ENCODE measurements at places on chromosomes 5 and 9. TPM values are rescaled to one million over a fixed set of nuclear protein-coding genes. Genes with fewer than 3 reads are reported as not detected.

The SHOC1 gene
- not detected for total RNA-seq

The SPATA31C1 gene
- total RNA-seq: not detected

The DEPDC1B gene
- total RNA-seq: 25.5 TPM

The SMIM27 gene
- 15.9 TPM for total RNA-seq

DNA sequence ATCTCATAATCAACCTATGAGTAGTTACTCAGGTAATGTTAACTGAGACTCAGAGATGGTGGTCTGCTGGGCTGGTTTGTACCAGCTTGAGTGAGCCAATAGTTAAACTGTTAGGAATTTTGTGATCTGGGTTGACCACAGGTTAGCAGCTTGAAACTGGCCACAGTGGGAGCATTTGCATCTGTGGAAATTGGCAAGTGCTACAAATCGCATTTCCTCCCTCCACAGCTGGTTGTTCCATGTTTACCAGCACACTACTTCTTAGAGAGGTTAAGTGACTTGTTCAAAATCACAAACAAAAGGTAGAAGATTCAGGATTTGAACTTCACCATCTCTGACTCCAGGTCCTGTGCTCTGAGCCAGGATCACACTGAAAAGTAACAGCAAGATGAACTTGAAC lies 446.9 kb upstream of the CLINT1 start:
- no peaks in the 10 kb centered on the region for H3K36me3 ChIP-seq
- H3K27me3 ChIP-seq: peaks cover 7% of the 10 kb centered on the region
- no peak for DNase-seq

DNA sequence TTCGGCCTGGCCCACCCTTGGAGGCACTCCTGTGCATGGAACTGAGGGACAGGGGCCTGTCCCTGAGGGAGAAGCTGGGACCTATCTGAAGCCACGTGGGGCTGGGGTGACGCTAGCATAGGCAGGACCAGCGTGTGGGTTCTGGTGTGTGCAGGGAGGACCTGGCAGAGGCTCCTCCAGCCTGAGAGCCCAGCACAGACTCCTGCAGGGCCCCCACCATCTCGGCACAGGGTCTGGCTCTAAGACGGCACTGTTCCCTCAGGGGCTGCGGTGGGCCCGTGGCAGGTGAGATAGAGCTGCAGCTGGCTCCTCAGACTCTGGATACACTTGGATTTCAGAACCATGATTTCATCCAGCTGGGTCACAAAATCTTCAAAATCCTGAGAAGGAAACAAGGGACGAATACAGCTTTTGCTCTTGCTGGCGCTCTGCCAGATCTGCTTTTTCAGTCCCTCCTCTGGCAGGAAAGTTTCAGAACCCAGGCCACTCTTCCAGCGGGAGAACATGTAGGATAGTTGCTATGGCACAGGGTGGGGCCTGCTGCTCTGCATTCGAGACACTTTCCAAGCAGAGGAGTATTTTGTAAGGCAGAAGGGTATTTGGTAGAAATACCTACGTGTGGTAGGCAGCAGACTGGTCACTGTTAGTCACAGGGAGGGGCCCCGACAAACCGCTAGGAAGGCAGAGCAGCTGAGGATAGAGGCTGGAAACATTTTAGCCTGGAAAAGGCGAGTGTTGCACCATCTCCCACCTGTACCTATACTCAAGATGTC lies 74.7 kb downstream of the KIF24 start:
- H3K36me3 ChIP-seq: peaks cover 24% of the 10 kb centered on the region
- no peaks in the 10 kb centered on the region for H3K27me3 ChIP-seq
- H3K4me3 ChIP-seq: no peak overlapping the region

- no peak overlapping the region for H3K27ac ChIP-seq
- H3K27me3 ChIP-seq: peaks cover 26% of the 10 kb centered on the region
- peaks cover 15% of the 10 kb centered on the region for H3K36me3 ChIP-seq
- no peak for DNase-seq
Measured at GRCh38 chr5:79509244-79509885, 4.6 kb downstream of the HOMER1 start.

- H3K4me3 ChIP-seq: no peak overlapping the region
- no peak overlapping the region for H3K27ac ChIP-seq
- H3K4me1 ChIP-seq: peaks cover 3% of the 10 kb centered on the region
- peaks cover 24% of the 10 kb centered on the region for H3K36me3 ChIP-seq
Measured at GRCh38 chr5:180018347-180019060, 53.1 kb downstream of the RNF130 start.

DNA sequence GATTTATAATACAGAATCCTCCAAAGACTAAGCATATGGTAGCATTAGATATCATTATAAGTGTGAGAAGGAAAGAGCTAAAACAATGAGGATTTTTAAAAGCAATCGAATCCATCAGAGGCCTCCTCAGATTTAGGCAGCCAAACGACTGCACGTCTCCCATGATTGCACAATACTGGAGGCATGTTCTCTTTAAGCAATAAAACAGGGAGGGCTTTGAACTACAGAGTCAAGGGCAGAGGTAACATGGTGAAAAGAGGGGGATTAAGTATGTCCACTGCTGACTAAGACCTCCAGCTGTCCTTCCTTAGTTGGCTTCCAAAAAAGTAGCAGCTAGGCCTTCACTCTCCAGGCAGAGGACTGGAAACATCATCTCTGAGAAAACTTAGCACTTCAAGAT lies 298.7 kb upstream of the RGMB start:
- H3K36me3 ChIP-seq: no peaks in the 10 kb centered on the region
- DNase-seq: no peak
- no peaks in the 10 kb centered on the region for H3K4me1 ChIP-seq

- DNase-seq: no peak
- peaks cover 66% of the 10 kb centered on the region for H3K27me3 ChIP-seq
- H3K4me3 ChIP-seq: no peak within 1 kb of the TSS
- peaks cover 3% of the 10 kb centered on the region for H3K4me1 ChIP-seq
- H3K27ac ChIP-seq: no peak within 1 kb of the TSS
Measured at GRCh38 chr5:141208478-141208877, at the start of gene PCDHB12. Gene PCDHB12, plus strand, starts transcription at chr5:141208719. Its CDS starts 189 bp downstream, at chr5:141208908.

GRCh38 chr9:90843525-90843924 lies 41.9 kb downstream of the SYK start:
- no peak for DNase-seq
- no peaks in the 10 kb centered on the region for H3K27me3 ChIP-seq
- no peak overlapping the region for H3K27ac ChIP-seq
- H3K4me3 ChIP-seq: no peak overlapping the region
- no peaks in the 10 kb centered on the region for H3K4me1 ChIP-seq
